ENCODE measurements at places on chromosomes 5 and 9.
A peak's percentile ranks its signal among the peaks of the same experiment; 100 is the strongest.

- DNase-seq = no peak
Observed at GRCh38 chr5:16668631-16669030, 51.8 kb upstream of the RETREG1 start.

DNA sequence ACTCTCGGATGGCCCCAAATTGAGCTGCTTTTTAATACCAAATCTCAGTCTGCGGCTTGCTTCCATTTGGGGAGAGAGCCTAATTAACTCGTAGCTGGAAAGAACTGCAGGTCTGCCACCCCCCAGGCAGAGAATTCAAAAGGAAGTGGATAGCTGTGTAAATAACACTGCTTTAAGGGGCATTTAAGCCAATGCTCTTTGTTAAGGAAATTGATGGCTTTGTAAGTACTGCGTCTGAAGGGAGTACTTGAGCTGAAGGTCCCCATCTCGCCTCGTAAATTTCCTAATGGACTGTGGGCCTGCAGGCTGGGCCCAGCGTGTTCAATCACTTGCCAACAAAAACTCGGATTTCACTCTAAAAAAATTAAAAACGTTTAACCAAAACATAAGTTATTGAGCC lies 132.7 kb downstream of the PAPPA start:
- DNase-seq = no peak

GRCh38 chr9:76608575-76609273 lies 149.7 kb downstream of the GCNT1 start:
- DNase-seq = no peak

DNA sequence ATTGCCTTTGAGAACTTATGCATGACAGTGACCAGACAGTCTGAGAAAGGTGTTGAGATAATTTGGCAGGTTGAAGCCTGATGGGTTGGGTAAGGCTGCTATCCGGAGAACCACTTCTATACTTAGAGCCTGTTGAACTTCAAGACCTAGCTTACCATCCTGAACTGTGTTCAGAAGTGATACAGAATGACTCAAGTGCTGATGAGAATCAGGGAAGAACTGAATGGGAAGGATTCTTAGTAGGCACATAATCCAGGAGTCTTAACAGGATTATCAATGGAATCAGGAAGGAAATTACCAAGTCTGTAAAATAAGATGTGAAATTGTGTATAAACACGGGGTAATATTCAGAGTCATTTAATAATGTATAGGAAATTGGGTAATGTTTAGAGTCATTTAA lies 9.0 kb upstream of the PAPPA start:
- DNase-seq = no peak

GRCh38 chr5:126961702-126962101 lies 68.7 kb downstream of the MARCHF3 start:
- DNase-seq = no peak

DNA sequence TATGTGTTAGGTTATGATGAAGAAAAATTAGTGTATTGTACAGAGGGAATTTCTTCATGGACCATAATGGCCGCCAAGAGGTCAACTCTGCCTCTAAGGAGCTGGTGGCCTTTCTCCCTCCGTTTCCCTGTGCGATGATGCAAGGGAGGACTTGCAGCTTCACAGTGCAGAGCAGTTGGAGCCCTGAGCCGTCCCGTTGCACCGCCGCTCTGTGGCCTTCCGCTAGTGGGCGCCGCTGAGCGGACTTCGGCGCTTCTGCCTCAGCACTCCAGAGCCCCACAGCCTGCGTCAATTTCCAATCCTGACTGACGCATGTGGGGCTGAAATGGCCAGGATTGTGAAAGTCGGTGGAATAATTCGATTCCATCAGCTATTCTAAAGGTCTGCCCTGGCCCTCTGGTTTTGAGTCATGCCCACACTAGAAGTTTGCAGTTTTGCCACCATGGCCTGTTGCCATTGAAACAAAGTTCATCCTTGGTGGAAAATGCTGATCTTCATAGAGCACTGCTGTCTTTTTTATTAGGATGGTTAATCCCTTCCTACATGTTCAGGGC lies 22.7 kb upstream of the LECT2 start:
- peak; percentile 21 for DNase-seq

- peak; percentile 73 for DNase-seq
Observed at GRCh38 chr9:133371261-133371711, 4.6 kb downstream of the SURF4 start.

DNA sequence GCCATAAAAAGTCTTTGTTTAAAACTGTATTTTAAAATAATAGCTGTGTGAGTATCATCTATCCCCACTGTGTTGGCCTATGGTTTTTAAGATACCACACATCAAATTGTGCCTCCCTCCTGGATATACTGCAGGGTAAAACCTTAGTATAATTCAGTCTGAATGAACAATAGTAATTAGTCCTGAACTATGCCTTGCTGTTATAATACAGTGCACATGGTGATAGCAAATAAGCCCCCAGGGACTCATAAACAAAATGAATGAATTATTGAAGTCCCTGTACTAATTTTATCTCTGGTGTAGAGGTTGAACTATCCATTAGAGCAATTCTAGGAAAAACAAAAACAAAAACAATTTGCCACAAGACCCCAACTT lies 142.7 kb upstream of the ADAMTSL1 start:
- DNase-seq = no peak

DNA sequence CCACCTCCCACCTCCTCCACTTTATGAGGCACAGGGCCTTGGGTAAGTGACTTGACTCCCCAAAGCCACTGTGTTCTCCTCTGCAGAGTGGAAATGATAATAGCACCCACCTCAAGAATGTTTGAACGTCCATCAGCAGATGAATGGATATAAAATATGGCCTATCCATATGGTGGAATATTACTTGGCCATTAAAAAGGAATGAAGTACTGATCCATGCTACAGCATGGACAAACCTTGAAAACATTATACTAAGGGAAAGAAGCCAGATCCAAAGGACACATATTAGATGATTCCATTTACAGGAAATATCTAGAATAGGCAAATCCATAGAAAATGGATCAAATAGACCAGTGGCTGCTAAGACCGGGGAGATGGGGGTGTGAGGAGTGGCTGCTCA lies 50.2 kb downstream of the CFAP77 start:
- DNase-seq = no peak

GRCh38 chr5:108686676-108687075 lies 61.0 kb upstream of the FER start:
- no peak for DNase-seq

- DNase-seq = no peak
Observed at GRCh38 chr5:127959152-127959764, 124.3 kb upstream of the SLC12A2 start.

GRCh38 chr9:91186632-91187108 lies 175.0 kb downstream of the AUH start:
- DNase-seq = no peak

DNA sequence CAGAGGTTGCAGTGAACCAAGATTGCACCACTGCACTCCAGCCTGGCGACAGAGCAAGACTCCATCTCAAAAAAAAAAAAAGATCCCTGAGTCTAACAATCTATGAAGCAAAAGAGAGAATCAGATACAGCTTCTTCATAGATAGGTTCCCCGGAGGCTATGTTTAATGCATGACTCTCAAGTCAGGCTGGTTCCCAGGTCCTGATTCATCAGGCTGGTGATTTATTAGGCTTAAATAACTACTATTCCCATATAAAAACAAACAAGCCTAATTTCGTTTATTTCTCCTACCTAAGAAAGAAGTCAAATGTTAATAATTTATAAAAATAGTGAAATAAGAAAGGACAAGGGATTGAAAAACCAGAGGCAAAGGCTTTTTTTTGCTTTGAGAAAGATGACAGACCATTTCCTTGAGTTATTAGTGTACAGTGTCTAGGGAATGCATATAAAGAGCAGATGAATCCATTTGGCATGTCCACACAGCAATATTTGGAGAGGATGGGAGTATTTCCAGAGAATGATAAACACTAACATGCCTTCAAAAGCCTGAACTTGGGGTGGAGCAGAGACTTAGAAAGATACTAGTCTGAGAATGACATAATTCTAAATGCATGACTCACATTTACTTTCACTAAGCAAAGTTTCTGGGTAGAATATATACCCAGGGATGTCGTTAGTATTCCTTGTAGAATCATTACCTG lies 115.3 kb downstream of the NREP start:
- no peak for DNase-seq

- no peak for DNase-seq
Observed at GRCh38 chr5:36414869-36415282, 113.2 kb upstream of the RANBP3L start.

- no peak for DNase-seq
Observed at GRCh38 chr5:15938961-15939360, 240.6 kb downstream of the MARCHF11 start.
